ENCODE measurements at places on chromosomes 2 and 18.

DNA sequence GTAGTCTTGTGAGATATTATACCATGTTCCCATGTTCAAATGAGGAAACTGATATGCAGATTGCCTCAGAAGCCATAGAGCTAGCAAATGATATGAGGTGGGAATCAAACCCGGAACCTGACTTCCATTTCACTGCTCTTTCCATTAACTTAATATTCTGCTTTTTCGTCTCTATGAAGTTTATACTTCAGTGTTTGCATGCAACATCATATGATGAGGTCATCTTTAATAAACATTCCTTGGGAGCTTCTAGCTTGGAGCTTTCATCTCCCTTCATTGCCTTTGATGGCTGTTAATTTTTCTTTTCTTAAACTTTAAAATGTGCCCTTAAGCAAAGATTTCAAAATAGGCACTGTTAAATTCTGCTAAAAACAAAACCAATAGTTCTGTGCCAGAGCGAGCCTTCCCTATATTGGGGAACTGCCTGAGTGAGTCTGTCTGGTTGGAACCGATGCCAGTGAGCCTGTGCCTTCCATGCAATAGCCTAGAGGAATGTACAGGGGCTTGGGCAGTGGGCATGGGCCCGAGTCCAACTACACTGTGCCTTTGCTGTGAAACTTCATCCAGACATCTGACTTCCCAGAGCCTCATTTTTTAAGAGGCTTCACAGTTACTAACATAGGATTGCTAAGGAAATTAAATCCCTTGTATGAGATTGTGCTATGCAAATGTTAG is 91.1 kb upstream of the TMEM200C start:
- DNase-seq: no peak

DNA sequence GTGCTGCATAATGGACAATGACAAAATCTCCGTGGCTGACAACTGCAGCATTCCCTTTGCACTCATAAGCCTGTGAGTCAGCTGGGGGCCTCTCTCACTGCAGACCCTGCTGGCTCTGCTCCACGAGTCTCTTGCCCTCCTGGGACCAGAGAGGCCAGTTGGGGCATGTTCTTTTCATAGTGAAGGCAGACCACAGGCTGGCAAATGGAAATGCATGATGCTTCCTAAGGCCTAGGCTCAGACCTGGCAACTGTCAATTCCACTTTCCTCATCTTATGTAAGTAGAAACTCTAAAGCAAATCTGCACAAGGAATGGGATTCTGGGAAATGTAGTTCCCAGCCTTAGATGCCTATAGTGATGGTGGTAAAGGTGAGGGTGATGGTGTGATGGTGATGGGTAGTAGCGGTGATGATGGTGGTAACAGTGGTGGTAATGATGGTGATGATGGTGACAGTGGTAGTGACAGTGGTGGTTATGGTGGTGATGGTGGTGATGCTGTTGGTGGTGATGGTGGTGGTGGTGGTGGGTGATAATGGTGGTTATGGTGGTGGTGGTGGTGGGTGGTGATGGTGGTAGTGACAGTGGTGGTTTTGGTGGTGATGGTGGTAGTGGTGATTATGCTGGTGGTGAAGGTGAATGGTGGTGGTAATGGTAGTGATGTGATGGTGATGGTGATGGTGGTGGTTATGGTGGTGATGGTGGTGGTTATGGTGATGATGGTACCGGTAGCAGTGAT is 185.8 kb upstream of the ARL4C start:
- no peak for DNase-seq

DNA sequence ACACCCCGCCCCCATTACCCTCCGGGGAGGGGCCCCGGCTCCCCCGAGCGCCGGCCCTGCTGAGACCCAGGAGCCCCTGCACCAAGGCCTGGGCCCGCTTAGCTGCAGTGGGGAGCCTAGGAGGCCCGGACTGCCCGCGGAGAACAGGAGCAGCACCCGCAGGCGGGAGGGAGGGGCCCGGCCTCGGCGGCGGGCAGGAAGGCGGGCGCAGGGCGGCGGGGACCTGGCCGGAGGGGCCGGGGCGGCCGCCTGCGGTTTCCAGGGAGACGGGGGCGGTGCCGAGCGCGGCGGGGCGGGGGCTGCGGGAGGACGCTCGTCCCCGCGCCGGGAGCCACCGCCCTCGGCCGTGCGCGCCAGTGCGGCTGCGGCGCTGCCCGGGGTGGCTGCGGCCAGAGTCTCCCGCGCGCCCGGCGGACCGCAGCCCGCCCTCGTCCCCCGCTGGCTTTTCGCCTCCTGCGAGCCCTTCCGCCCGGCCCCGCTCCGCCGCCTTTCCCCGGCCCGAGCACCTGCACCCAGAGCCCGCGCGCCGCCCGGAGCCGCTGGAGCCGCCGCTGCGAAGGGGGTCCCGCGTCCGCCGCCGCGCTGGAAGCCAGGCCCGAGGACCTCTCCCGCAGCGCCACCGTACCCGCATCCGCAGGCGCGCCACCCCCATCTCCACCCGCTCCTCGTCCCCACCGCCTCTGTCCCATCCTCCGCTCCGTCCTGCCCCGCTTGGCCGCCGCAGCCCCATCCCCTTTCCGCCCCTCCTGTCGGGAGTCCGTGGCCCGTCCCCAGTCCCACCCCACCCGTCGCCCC is 17.2 kb downstream of the GPC1 start:
- DNase-seq: no peak

DNA sequence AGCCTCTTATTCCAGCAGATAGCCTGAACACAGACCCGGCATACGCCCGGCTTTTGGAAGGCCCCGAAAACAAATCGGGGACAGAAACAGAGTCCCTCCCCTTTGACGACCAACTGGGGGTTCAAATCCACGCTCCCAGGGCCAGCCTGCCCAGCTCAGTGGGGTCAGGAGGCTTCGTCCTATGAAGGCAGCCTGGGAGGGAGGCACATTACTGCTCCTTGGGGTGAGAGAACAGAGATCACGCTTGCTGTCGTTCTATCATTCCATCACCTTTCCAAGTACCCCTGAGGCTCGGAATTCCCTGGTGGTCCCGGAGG is 208.8 kb upstream of the SALL3 start:
- no peak for DNase-seq

DNA sequence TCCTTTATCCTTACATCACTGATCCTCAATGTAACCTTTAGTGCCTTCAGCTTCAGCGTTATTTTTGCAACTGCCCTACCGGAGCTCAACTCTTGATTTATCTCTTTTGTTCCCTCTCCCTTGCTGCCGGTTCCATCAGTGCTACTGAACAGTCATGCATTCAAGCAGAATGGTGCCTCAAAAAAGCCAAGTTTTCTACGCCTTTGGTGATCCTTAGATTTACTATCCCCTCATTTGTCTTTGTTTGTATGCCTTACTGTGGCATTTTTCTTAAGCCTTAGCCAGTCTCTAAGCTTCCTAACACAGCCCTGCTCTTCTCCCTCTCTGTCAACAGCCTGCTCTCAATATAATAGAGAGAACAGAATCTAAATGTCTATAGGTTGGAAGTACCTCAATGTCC is 847.7 kb downstream of the CPS1 start:
- DNase-seq: no peak

GRCh38 chr2:195592105-195592504 is 64.9 kb upstream of the SLC39A10 start:
- no peak for DNase-seq

- DNase-seq: no peak
Measured at GRCh38 chr2:7373156-7373555, 455.9 kb downstream of the RNF144A start.

DNA sequence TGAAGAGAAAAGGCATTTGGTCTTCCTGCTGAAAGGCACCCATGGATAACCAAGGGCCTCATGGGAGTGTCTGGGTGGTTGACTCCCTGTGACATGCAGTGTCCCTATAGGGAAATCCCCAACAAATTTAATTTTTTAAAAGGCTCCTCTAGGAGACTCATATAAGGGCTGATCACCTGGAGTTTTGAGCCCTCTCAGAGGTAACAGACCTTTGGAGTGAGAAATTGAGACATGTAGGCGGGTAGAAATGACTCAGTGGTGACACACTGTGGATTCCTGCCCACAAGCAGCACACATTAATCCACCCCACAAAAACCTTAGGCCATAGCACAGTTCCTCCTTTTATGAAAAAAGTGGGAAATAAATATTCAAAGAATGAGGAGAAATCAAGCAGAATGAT is 557.0 kb upstream of the CNTNAP5 start:
- DNase-seq: no peak

DNA sequence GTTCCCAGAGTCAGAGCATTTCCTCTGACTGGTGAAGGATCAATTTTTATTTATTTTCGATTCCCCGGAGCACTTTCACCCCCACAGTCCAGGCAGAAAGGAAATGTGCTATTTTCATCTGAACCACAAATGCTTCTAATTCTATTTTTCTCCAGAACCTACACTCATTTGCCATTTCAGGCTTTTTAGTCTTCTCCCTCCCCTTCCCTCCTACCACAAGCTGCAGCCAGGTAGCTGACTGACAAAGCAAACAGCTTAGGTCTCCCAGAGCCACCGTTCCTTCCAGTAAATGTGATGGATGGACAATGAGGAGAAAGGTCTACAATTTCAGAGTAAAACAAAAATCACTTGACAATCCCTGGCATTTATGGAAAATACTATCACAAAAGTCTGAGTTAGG is 76.9 kb downstream of the KLF7 start:
- no peak for DNase-seq

DNA sequence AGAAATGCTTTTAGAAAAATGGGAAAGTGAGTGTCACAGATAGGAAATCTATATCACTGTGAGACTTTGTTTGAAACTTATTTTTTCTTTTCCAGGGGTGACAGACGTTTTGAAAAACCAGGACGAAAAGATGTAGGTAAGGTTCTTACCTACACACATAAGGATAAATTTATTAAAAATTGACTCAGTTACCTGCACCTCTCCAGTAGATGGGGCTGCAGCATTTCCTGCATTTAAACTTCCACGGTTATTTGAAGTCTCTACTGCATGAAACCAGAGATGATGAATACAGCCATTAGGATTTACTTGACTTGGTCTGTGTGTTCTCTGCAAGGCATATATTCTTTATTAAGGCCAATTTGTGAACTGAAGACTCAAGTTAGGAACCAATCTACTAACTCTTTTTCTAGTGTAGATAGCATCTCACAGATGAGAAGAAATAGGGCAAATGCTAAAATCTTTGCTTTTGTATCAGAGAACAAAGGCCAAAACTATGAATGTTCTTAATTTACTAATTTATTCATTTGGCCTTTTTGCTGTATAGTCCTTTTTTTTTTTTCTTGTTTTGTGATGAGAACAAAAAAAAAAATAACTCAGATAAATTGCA is 15.0 kb downstream of the KCNJ13 start:
- peak; percentile 10 for DNase-seq

DNA sequence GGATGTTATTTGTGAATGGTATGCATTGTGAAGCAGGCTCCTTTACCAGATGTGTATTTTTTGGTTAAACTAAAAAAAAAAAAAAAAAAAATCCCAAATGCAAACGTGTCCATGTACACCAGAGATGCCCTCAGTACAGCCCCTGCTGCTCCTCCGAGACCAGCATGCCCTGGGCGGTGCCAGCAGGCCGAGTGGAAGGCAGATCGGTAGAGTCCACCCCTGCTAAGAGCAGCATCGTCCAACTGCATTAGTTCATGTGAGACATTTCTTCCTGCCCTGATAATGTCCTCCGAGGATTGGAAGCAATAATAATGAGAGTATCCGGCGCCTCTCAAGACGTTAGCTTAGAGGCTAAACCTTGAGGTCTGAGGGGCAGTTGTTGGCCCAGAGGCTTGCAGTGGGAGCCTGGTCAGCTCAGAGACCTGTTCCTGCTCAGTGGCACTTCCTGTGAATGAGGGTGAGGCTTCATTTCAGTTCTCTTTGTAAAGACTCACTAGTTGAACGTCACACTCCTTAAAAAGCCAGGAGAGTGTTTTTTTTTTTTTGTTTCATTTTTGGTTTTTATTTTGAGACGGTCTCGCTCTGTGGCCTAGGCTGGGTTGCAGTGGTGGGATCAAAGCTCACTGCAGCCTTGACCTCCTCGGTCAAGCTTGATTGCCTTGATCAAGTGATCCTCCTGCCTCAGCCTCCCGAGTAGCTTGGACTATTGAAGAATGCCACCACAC is 5.6 kb downstream of the SLC66A3 start:
- DNase-seq: no peak

DNA sequence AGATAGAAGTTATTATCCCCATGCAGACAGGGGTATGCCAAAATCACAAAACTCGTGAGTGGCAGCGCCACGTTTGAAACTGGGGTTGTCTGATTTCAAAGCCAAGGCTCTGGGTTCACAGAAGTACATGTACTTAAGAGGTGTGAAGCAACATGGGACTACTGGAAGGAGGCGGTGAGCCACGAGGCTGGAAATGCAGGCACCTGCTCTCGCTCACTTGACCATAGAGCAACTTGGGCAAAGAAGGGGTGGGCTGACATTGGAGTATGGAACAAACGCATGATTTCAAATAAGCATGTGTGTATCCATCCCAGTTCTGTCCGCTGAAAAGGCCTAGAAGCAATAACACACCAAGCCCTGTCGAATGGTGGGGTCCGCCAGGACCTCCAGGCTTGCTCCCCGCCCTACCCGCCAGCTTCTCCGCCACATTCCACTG is 593 bp upstream of the ACTR2 start:
- DNase-seq: no peak

DNA sequence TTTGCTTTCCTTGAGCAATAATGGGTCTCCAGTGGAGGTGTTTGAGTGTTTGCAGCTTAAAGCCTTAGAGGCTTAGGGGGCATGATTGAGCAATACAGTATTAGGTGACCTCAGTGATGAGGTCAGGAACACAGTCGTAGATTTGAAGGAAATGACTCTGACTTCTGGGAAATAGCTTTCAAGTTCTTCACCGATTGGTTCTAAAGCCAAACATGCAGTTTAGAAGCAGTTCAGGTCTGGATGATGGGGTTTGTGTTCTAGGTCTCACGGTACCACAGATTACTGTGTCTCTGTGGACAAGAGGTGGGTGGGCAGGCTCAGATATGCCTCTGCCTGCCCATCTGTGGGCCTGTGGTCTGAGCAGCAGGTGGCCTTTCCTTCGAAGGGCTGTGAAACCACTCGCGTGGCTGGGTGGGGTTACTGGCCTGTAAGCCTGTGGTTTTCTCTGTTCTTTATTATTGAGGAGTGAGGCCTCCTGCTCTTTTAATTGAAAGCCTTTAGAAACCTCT is 7.8 kb downstream of the MTHFD2 start:
- DNase-seq: no peak

DNA sequence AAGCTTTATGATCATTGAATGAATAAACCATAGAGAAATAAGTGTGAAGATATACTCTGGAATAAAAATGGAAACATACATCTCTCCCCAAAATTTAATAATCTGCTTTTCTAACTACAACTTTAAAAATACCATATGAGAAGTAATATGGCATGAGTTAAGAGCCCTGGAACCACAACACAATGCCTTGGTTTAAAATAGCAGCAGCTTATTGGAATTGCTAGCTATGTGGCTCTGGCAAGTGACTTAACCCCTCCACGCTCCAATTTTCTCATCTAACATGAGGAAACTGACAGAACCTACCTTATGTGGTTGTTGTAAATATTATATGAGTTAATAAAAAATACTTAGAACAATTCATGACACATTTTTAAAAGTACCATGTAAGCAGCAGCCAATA is 76.4 kb downstream of the VPS54 start:
- DNase-seq: no peak

DNA sequence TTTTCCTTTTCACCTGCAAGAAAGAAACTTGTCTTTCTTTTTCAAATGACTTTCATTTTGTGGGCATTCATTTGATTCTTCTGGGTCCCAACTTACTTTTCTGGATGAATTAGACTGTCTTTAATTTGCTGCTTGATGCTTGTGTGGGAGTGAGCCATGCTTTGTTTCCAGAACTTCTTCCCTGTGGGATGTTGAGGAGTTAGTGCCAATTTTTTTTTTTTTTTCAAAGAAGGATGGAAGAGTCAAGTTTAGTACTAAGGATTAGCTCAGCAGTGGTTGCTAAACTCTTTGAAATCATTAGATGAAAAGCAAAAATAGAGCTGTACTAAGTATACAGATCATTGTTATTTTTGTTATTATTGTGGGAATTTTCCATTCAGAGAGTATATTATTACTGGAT is 17.2 kb upstream of the KCTD1 start:
- no peak for DNase-seq

Data from NCI-H2107 (cell line).